Activated T-helper 2 cell treated with anti-CD3 and anti-CD28 coated beads, Interferon-gamma antibody, Interleukin-2, Interleukin-4, amounts not matched to agents 10 μg/mL and 5 μg/mL and 100 μg/mL, durations not matched to agents 14 hours and 24 hours and 36 hours (primary cell): ENCODE measurements at places on chromosomes 4 and X.
A peak's percentile ranks its signal among the peaks of the same experiment; 100 is the strongest.

DNA sequence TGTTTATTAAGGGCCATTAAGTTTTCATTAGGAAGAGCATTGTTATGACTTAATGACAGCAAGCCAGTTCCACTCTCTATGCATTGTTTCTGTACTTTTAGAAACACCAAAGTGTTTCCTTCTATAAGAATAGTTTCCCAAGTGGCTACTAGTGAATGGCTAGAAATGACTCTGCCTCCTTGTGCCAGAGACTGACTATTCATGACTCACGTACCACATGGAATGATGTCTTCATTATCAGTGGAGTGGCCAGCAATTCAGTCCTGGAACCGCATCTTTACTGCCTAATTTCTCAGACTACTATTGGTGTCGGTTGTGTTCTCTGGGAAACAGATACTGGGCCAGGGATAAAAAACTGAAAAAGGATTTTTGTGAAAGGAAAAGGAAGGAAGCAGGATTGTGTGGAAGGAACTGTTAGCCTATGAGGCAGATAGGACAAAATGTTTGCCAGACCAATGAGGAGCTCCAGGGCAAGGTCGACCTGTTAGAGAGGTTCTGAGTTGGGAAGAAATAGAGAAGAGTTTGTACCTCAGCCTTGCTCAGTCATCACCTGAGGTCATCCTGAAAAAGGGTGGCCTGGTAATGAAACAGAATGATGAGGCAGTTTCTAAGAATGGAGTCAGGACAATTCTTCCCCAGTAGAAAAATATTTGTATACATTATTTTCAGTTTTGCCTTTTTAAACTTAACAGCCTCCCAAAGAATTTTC is 218.6 kb downstream of the SPCS3 start:
- no peak overlapping the region for H3K27ac ChIP-seq
- H3K4me3 ChIP-seq: no peak overlapping the region
- no peaks in the 10 kb centered on the region for H3K27me3 ChIP-seq
- no peaks in the 10 kb centered on the region for H3K36me3 ChIP-seq

GRCh38 chr4:108512615-108513505 is 107.5 kb upstream of the RPL34 start:
- peak overlapping the region; percentile 27 for H3K4me3 ChIP-seq
- no peak for DNase-seq
- peaks cover 26% of the 10 kb centered on the region for H3K27me3 ChIP-seq
- no peaks in the 10 kb centered on the region for H3K36me3 ChIP-seq
- H3K27ac ChIP-seq: no peak overlapping the region
- H3K4me1 ChIP-seq: peaks cover 15% of the 10 kb centered on the region

DNA sequence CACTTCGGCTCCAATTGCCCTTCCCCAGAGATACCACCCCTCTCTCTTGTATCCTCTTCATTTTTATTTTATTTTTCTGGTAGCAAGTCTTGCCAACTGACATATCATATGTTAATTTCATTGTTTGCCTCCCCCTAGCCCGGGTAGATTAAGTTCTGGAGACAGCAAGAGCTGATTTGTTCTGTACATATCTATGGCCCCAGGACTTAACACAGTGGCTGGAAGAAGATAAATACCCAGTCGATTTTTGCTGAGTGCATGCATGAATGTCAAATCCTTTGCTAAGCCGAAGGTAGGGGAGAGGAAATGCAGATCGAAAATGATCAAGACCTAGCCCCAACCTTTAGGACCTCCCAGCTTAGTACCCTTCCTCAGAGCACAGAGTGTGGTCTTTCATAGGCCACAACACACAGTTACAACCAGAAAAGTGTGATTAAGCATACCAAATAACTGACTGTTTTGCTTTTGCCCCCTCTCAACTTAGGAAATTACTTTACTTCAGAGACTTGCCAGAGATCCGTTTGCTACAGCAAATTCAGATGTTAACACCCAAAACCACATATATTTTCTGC is 58.7 kb upstream of the KLF3 start:
- H3K36me3 ChIP-seq: no peaks in the 10 kb centered on the region
- DNase-seq: no peak
- H3K4me3 ChIP-seq: no peak overlapping the region
- H3K27ac ChIP-seq: no peak overlapping the region
- peaks cover 7% of the 10 kb centered on the region for H3K4me1 ChIP-seq

GRCh38 chrX:55783723-55784122 is 66.2 kb downstream of the RRAGB start:
- no peak overlapping the region for H3K27ac ChIP-seq
- DNase-seq: no peak
- no peaks in the 10 kb centered on the region for H3K27me3 ChIP-seq
- no peak overlapping the region for H3K4me3 ChIP-seq

- H3K27me3 ChIP-seq: peaks cover 26% of the 10 kb centered on the region
- no peak overlapping the region for H3K27ac ChIP-seq
- no peaks in the 10 kb centered on the region for H3K4me1 ChIP-seq
- no peak for DNase-seq
- no peak overlapping the region for H3K4me3 ChIP-seq
- H3K36me3 ChIP-seq: no peaks in the 10 kb centered on the region
Measured at GRCh38 chr4:3484057-3484973, 21.2 kb downstream of the DOK7 start.

DNA sequence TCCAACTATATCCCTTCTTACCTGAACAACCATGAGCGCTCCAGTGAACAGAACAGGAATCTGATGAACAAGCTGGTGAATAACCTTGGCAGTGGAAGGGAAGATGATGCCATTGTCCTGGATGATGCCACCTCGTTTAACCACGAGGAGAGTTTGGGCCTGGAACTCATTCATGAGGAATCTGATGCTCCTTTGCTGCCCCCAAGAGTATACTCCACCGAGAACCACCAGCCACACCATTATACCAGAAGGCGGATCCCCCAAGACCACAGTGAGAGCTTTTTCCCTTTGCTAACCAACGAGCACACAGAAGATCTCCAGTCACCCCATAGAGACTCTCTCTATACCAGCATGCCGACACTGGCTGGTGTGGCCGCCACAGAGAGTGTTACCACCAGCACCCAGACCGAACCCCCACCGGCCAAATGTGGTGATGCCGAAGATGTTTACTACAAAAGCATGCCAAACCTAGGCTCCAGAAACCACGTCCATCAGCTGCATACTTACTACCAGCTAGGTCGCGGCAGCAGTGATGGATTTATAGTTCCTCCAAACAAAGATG is 870.2 kb downstream of the ADGRL3 start:
- H3K4me1 ChIP-seq: no peaks in the 10 kb centered on the region
- no peaks in the 10 kb centered on the region for H3K27me3 ChIP-seq
- no peak overlapping the region for H3K4me3 ChIP-seq
- H3K27ac ChIP-seq: no peak overlapping the region
- DNase-seq: no peak

GRCh38 chrX:153244767-153245166 is 65.7 kb downstream of the MAGEA1 start:
- no peak overlapping the region for H3K4me3 ChIP-seq
- H3K36me3 ChIP-seq: no peaks in the 10 kb centered on the region
- H3K27me3 ChIP-seq: peaks cover 17% of the 10 kb centered on the region
- no peak for DNase-seq
- no peaks in the 10 kb centered on the region for H3K4me1 ChIP-seq

DNA sequence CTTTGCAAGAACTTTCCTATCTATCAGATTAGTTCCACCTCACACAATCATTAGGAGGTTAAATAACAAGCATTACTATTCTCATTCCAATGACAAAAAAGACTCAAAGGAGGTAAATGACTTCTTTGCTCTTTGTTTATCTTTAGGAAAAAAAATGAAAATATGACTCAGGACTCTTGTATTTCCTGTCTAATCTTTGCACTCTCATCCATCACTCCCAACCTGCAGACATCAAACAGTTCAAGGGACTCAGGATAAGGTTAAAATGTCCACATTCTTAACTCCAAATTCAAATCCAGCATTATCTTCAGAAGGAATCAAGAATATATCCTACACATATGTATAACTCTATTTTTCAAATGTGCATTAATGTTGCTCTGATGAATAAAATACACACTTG is 139.6 kb downstream of the UNC5C start:
- peaks cover 11% of the 10 kb centered on the region for H3K27me3 ChIP-seq
- no peak overlapping the region for H3K27ac ChIP-seq
- H3K4me1 ChIP-seq: no peaks in the 10 kb centered on the region
- no peak for DNase-seq
- H3K4me3 ChIP-seq: no peak overlapping the region

- peaks cover 3% of the 10 kb centered on the region for H3K27me3 ChIP-seq
- H3K27ac ChIP-seq: no peak overlapping the region
- H3K4me3 ChIP-seq: no peak overlapping the region
- no peaks in the 10 kb centered on the region for H3K36me3 ChIP-seq
- DNase-seq: no peak
- H3K4me1 ChIP-seq: no peaks in the 10 kb centered on the region
Measured at GRCh38 chrX:19388741-19389140, 45.0 kb downstream of the PDHA1 start.

DNA sequence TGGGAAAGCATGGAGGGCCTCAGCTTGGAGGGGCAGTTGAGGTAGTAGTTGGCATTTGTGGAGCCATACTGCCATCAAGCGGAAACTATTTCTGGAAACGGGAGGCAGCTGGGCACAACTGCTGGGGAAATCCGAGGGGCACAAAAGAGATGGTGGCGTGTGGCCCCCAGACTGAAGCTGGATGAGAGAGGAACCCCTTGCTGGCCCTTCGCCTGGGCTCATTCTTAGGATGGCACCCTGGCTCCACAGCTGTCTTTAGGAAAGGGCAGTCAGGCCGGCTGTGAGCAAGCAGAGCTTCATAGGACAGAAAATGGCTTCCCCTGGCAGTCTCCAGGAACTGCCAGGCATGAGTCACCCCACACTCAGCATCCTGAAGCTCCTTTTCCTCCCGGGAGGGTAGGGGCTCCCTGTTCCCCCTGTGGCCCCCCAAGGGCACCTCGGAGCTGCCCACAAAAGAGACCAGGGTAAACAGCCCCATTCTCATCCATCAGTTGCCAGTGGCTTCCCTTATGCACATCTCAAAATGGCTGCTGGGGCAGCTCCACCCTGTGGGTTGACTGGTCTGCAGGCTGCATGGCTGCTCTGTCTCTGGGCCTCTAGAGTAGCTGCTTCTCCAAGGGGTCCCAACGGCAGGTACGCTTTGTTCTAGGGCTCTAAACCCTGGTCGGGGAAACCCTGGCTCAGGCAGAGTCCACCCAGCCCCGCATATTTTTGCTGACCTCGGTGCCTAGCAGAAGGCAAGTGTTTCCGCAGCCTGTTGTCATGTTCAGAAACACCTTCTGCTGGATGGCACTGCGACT is 64.7 kb downstream of the NBDY start:
- H3K4me1 ChIP-seq: peaks cover 23% of the 10 kb centered on the region
- H3K36me3 ChIP-seq: peaks cover 12% of the 10 kb centered on the region
- no peak overlapping the region for H3K27ac ChIP-seq

GRCh38 chr4:10715135-10715534 is 30.6 kb upstream of the CLNK start:
- no peak overlapping the region for H3K4me3 ChIP-seq
- no peak overlapping the region for H3K27ac ChIP-seq
- H3K27me3 ChIP-seq: no peaks in the 10 kb centered on the region
- no peak for DNase-seq

DNA sequence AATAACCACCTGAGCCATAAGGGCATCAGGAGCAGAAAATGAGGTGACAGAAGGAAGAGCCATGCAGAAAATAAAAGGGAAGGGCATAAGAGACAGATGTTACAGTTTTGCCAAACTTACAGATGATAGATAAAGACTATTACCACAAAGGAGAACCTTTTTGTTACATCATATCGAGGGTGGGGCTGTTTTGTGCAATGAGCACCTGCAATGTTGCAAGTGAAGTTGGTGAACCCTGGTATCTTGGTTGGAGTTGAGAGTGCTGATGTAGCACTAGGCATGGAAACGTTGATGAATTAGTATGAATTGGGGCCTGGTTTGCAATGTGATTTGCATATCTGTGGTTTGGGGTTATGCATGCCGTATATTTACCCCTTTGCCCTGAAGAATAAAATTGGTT is 119.8 kb upstream of the TEX13D start:
- H3K36me3 ChIP-seq: peaks cover 10% of the 10 kb centered on the region
- DNase-seq: peak; percentile 48
- H3K4me3 ChIP-seq: no peak overlapping the region

- H3K4me1 ChIP-seq: no peaks in the 10 kb centered on the region
- H3K4me3 ChIP-seq: no peak overlapping the region
- no peak for DNase-seq
- H3K27me3 ChIP-seq: no peaks in the 10 kb centered on the region
- H3K27ac ChIP-seq: no peak overlapping the region
- H3K36me3 ChIP-seq: no peaks in the 10 kb centered on the region
Measured at GRCh38 chr4:126701756-126702155, 931.0 kb upstream of the INTU start.

DNA sequence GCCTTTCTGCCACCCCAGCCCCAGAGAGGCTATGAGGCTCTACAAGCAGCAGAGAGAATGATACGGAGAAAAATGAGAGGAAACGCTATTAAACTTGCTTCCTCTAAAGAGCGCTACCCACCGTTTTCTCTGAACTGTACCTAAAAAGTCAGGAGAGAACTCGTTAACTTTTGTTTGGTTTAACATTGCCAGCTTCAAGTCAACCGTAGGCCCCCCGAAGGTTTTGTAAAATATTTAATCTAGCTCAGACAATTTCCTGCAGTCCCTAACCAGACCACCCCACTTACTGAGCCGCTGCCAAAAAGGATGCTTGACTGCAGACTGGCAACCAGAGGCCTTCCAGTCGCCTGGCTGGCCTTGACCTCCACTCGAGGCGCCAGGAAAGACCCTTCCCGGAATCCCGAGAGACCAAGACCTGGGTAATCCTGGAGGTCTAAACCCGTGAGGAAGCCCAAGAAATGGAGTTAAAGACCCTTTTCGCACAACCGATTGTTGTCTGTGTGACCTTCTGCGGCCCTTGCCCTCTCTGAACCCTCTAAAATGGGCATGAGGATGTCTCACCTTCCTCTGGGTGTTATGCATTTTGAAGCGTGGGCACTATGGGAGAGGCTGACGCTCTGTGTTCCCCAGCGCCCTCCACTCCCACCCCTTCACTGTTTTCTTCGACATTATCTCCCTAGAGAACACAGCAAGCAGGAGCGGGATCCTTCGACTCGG is 86.3 kb downstream of the BCOR start:
- H3K4me1 ChIP-seq: peaks cover 22% of the 10 kb centered on the region
- peaks cover 21% of the 10 kb centered on the region for H3K27me3 ChIP-seq
- peak overlapping the region; percentile 37 for H3K4me3 ChIP-seq
- no peak overlapping the region for H3K27ac ChIP-seq

DNA sequence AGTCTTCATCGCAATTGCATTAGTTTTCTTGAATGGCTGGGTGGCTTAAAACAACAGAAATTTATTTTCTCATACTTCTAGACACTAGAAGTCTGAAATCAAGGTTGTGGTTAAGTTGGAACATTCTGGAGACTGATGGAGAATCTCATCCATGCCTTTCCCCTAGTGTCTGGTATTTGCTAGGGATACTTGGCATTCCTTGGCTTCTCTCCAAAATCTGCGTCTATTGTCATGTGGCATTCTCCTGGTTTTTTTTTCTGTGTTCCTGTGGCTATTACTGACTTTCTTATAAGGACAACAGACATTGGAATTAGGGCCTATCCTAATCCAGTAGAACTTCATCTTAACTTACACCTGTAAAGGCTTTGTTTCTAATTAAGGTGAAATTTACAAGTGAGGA is 272.8 kb upstream of the EPHA5 start:
- H3K4me1 ChIP-seq: no peaks in the 10 kb centered on the region
- no peaks in the 10 kb centered on the region for H3K36me3 ChIP-seq
- no peak overlapping the region for H3K4me3 ChIP-seq
- H3K27me3 ChIP-seq: no peaks in the 10 kb centered on the region
- no peak overlapping the region for H3K27ac ChIP-seq
